ENCODE measurements at places on chromosomes 1 and 21.

GRCh38 chr1:232620356-232620969 is 9.5 kb downstream of the SIPA1L2 start:
- DNase-seq = no peak

DNA sequence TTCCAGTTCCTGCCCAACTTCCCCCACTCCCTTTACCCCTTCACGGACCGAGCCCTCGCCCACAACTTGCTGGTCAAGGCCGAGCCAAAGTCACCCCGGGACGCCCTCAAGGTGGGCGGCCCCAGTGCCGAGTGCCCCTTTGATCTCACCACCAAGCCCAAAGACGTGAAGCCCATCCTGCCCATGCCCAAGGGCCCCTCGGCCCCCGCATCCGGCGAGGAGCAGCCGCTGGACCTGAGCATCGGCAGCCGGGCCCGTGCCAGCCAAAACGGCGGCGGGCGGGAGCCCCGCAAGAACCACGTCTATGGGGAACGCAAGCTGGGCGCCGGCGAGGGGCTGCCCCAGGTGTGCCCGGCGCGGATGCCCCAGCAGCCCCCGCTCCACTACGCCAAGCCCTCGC is 42.1 kb upstream of the ARHGEF16 start:
- DNase-seq = no peak

- DNase-seq = no peak
These were observed 34.5 kb upstream of the NIBAN1 start for GRCh38 chr1:185008838-185009237.

GRCh38 chr1:206524739-206525364 is 17.5 kb downstream of the RASSF5 start:
- DNase-seq = no peak

- no peak for DNase-seq
These were observed 10.8 kb downstream of the AHDC1 start for GRCh38 chr1:27592931-27593677.

- DNase-seq = no peak
These were observed 806 bp upstream of the AADACL4 start for GRCh38 chr1:12643079-12643478.

GRCh38 chr1:58432851-58433668 is 113.5 kb downstream of the OMA1 start:
- peak; percentile 50 for DNase-seq

GRCh38 chr1:231731268-231731667 is 104.7 kb downstream of the DISC1 start:
- DNase-seq = no peak

DNA sequence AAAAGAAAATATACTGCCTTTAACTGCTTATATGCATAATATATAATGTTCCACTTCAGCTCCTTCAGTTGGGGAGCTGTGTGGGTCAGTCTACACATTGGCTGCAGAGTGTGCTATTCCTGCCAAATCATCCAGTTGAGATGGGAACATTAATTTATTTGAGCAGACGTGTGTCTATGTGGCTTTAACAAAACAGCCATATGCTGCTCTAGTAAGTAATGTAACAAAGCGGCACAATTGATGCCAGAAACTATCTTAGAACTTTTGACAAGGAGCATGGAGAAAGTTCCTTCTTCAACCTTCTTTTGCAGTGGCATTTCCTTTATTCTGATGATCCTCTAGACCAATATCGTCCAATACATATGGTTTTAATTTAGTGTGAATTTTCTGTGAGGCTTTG is 285.9 kb upstream of the C1orf87 start:
- DNase-seq = no peak

GRCh38 chr1:174800216-174800851 is 199.4 kb upstream of the CACYBP start:
- DNase-seq = no peak

Measured in neural crest cell (in vitro differentiated cells).